ENCODE measurements at places on chromosomes 12 and 14.

DNA sequence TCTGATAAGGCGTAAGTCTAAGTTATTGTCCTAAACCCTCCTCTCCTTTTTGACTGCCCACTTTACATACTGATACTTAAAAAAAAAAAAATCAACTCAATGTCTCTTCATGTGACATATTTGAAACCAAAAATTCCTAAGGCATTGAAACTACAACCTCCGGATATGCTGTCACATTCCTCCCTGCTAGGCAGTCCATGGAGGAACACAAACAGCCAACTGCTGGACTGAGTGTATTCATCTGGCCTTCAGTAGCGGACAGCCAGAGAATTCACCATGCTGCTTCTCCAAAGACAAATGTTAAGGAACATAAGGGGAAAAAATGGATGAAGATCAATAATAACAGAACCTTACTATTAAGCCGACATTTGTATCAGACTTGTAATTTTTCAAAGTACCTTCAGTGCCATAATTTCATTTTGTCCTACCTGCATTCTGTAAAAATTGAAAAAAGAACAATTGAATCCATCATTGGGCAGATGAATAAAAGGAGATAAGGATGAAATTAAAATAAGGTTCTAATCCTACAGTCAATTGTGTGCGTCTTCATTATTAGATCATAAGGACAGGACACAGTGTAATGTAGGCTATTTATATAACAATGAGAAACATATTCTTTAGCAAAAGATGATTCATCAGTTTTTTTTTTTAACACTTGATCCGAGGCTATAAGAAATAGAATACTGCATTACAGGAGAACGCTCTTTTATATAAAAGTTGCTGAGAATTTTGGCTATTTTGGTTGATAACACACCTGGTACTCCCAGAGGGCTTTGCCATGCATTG, 12.2 kb downstream of the RERG start:
- DNase-seq, result no peak

DNA sequence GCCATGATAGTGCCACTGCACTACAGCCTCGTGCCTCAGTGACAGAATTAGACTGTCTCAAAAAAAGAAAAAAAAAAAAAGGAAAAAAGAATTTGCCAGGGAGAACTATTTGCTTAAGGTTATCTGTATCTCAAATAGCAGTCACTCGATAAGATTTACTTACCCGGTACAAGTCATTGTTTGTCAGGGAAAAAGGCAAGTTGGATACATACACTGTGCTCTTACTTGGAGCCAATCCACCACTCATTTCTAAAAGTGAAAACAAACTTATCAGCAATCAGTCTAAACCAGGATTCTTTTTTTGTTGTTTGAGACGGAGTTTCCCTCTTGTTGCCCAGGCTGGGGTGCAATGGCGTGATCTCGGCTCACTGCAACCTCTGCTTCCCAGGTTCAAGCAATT, 2.0 kb downstream of the ZCRB1 start:
- no peak for DNase-seq

- no peak for DNase-seq
Measured at GRCh38 chr12:127070515-127071157, 1196.3 kb upstream of the TMEM132C start.

- DNase-seq, result no peak
Measured at GRCh38 chr12:88132392-88132791, 9.5 kb downstream of the CEP290 start.

- peak; percentile 90 for DNase-seq
Measured at GRCh38 chr14:30223385-30223785, 295.7 kb upstream of the PRKD1 start.

GRCh38 chr14:98931126-98931525, 340.9 kb downstream of the BCL11B start:
- DNase-seq, result no peak

- no peak for DNase-seq
Measured at GRCh38 chr14:68612049-68612448, 180.8 kb downstream of the ZFP36L1 start.

DNA sequence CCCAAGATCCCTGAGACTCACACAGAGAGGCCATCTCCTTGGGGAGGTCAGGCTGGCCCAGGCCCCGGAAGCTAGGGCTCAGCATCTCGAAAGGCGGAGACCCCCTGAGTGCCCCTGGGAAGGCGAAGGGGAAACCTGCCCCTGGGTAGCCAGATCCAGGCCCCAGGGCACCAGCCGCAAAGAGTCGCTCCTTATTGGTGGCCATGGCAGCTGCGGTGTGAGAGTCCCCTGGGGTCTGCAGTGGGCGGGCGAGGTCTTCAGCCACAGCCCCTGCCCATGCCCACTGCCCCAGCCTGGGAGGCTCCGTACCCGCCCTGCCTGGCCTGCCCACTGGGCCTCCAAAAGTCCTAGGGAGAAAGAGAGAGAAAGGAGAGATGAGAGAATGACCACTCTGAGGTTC, 4.7 kb downstream of the RARG start:
- DNase-seq, result no peak

- DNase-seq, result peak; percentile 26
Measured at GRCh38 chr14:71959055-71959454, 26.8 kb downstream of the RGS6 start.

DNA sequence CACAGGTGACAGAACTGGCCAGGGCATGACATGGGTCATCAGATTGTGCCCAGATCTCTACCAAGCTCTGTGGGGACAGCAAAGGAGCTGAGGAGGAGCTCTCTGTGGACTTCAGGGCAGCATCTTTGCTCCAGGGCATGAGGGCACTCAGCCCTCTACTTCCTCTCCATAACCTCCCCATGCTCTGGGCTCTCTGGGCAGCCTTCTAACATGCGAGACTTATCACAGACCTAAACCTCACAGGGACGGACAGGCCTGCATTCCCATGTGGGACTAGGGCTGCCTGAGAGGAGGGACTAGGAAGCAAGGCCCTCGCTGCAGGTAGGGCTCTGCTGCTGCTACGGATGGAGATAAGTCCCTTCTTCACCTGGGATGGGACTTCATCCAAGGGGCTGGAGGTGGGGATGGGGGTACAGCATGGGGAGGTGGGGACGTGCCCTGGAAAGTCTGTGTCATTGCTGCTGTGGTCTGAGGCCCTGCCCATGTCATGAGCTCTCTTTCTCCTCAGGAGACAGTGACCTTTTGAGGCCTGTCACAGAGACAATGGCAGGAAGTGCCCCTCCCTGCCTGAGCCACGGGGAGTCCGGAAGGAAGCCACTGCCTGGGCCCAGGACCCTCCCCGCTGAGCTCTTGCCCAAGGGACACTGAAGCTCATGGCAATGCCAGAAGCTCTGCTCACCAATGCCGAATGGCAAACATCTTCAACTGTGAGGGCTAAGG, 44.1 kb downstream of the PITPNM2 start:
- no peak for DNase-seq

GRCh38 chr12:54424224-54424623, 5.2 kb upstream of the ITGA5 start:
- DNase-seq, result no peak

- no peak for DNase-seq
Measured at GRCh38 chr12:122276242-122276641, 9.9 kb upstream of the VPS33A start.

DNA sequence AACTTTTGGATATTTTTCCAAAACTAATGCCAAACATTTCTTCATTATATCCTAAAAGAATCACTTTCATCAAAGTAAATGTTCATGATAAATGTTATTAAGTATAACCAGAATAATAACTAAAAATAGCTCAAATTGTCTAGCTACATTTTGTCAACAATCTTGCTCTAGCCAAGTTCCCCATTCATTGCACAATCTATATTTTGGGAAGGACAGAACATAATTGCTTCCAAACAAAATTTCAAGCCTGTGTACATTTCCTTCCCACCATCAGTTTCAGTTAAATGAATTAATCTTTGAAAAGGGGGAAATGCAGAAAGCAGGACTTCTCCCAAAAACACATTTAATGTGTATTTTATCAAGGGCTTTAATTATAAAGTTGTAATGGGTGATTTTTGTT, 98.0 kb upstream of the PLEKHG7 start:
- DNase-seq, result no peak

DNA sequence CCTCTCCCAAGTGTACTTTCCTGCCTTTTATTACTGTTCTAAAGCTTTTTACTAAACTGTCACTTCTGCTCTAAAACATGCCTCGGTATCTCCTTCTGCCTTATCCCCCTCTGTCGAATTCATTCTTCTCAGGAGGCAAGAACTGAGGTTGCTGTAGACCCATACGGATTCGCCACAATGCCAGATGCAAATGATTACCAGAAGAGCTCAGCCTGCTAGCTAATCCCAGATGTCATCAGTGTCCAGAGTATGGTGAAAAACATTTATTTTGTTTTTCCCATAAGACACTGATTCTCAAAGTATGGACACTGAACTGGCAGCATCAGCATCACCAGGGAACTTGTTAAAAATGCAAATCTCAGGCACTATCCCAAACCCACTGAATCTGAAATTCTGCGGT, 359.3 kb downstream of the TMTC2 start:
- DNase-seq, result no peak

DNA sequence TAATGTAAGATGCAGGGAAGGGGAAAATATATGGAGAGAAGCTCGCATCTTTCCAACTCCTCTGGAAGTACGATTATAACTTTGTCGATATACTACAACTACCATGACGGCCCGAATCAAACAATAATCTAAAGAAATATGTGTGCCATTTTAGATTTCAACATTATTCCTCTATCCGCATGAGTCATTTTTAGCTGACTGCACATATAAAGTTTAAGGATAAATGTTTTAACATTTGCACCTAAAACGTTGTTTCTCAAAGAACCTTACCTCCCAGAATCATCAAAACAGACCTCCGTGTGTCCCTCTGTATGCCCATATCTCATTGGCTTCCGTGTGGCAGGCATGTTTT, 482 bp downstream of the WDHD1 start:
- DNase-seq, result peak; percentile 79

GRCh38 chr14:26663506-26663905, 65.7 kb upstream of the NOVA1 start:
- no peak for DNase-seq

DNA sequence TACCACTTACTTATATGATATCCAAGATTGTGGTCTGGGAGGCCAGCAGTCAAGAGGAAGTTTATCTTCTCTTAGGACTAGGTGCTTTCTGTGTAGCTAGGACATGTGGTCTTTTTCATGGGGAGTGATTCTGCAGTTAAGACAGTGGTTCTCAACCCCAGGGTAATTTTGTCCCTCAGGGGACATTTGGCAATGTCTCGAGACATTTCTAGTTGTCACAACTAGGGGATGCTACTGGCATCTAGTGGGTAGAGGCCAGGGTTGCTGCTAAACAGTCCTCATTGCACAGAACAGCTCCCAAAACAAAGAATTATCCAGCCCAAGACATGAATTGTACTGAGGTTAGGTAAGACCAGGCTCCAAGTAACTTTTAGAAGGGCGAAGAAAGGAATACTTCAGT, 20.0 kb downstream of the AMDHD1 start:
- no peak for DNase-seq

GRCh38 chr12:3872800-3873636, at the start of gene PARP11:
Gene PARP11 (minus strand): TSS chr12:3873399. CDS start chr12:3873229, 170 bp downstream.
- DNase-seq, result peak; percentile 96

DNA sequence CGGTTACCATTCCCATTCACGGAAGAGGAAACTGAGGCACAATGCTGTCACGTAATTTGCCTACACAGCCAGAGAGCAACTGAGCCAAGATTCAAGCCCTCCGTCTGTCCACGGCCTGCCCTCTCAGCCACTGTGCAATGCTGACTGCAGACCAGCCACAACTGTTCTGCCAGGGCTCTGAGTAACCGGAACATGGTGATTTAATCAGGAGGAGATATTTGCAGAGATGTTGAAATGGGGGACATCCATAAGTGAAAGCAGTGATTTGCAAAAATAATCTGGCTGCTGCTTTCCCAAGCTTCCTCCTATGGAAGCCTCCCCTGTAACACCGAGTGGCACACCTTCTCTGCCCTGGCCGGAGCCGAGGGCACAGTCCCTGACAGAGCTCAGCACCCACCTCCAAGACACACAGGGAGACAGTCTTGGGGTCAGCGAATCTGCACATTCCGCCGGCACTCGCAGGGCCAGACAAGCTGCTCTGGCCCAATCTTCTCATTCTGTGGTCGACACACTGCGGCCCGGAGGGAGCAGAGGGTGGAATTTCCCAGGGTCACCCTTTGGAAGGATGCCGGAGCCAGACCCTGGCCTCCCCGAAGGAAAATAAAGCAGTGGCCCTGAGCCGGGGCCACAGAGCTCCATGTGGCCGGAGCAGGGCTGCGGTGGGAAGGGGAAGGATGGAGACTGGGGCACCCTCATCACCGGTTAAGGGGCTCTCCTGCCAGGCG, 158.2 kb upstream of the DIO3 start:
- no peak for DNase-seq

DNA sequence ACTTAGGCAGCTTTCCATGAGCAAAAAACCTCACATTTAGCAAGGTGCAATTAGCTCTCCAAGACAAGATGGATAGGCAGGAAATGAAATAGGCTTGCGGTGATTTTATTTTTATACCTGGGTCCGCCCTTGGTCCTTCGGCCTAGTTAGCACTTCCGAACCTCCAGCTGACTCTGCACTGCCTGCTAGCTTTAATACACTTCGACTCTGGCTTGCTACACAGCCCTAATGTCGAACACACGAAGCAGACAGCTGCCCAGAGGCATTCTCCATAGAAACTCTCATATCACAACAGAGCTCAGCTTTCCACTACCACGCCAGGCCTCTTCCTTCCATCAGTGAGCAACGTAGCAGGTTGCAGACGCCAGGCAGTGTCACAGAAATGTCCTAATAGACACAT, 688.0 kb downstream of the VRK1 start:
- DNase-seq, result no peak

- DNase-seq, result no peak
Measured at GRCh38 chr14:77084985-77085384, 13.1 kb upstream of the CIPC start.

- no peak for DNase-seq
Measured at GRCh38 chr14:74834692-74835392, 41.1 kb downstream of the PROX2 start.

DNA sequence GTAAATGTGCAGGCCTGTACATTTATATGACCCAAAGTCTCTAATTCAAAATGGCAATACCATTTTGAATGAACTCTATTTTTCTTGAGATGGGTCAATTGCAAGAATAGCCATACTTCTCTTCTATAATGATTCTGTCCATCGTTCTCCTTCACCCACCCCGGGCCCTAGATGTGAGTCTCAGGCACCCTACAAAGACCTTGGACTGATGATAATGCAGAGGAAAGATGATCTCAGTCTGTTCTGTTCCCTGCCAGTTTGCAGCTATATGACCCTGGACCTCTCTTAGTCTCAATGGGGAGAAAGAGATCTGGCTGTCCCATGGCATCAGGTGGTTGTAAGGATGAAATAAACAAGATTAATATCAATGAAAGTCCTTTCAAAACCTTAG, 30.1 kb downstream of the VCPKMT start:
- DNase-seq, result no peak

- DNase-seq, result no peak
Measured at GRCh38 chr14:55412676-55413075, 1.0 kb upstream of the ATG14 start.

DNA sequence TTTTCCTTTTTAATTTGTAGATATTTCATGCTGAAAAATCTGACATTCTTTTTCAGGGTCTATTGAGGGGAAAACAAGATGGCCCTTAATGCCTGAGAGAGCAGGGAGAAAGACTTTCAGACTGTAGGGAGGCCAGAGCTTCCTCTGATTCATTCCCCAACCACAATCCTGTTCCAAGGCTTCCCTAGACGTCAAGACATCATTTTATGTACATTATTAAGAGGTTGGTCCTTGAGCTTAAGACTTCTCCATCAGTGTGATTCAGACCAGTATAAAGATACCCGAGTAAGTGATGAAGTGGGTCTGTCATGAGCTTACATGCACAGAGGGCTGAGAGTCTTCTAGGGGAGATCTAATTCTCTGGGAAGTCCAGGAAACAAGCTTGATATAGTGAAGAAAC, 57.3 kb downstream of the AVPR1A start:
- no peak for DNase-seq

Data from DMS79 treated with DMSO at 0.1 percent for 48 hours (cell line).